ENCODE measurements at places on chromosomes 11 and 22. TPM values are rescaled to one million over a fixed set of nuclear protein-coding genes. Genes with fewer than 3 reads are reported as not detected.

SCN4B gene
- 1.6 TPM for total RNA-seq

EML3 gene
- total RNA-seq: 57.9 TPM

FLRT1 gene
- 1.2 TPM for total RNA-seq

NAALADL1 gene
- 7.8 TPM for total RNA-seq

C22orf31 gene
- total RNA-seq: not detected

MGAT3 gene
- 5.6 TPM for total RNA-seq

C11orf16 gene
- not detected for total RNA-seq

FZD4 gene
- 4.7 TPM for total RNA-seq

DNA sequence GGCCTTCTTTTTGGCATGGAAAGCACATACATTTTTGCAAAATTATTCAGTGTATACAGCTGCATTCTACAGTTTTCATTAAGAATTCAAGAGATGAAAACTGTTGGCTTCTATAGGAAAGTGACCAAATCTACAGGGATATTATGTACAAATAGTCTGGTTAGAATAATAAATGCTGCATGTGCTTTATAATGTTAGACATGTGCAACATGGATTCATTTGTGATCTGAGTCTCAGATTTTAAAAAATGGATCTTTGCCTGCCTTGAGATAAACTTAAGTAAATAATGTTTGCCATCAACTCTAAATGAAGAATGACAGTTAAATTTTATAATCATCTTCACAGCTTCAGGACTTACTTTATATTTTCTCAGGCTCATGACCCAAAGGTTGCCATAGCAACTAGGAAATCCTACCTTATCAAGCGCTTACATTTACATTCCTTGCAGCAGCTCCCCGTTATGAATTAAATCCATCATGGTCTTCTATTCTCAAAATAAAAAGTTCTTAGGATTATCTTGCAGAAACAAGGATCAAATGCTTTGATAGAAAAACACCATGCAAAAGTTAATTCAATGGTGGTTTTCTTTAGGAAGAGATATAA is 200.2 kb downstream of the CADM1 start:
- DNase-seq: no peak

GRCh38 chr22:50059881-50060262 is 1.8 kb upstream of the TTLL8 start:
- DNase-seq: no peak

GRCh38 chr11:10285148-10285802 is 8.7 kb downstream of the SBF2 start:
- no peak for DNase-seq

DNA sequence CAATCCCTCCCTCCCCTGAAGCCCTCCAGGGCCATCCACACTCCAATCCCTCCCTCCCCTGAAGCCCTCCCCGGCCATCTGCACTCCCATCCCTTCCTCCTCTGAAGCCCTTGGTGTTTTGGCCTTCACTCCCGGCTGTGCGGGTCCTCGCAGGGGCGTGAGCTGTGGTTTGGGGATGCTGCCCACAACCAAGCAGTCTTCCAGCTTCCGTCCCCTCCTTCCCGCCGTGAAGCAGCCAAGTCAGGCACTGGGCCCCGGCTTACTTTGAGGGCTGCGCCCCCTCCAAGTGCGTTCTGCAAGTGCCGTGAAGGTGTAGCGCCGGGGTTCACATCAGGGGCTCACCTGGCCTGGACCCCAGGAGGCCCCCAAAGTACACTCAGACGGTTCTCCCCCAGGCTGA is 335.9 kb downstream of the BRD1 start:
- no peak for DNase-seq

DNA sequence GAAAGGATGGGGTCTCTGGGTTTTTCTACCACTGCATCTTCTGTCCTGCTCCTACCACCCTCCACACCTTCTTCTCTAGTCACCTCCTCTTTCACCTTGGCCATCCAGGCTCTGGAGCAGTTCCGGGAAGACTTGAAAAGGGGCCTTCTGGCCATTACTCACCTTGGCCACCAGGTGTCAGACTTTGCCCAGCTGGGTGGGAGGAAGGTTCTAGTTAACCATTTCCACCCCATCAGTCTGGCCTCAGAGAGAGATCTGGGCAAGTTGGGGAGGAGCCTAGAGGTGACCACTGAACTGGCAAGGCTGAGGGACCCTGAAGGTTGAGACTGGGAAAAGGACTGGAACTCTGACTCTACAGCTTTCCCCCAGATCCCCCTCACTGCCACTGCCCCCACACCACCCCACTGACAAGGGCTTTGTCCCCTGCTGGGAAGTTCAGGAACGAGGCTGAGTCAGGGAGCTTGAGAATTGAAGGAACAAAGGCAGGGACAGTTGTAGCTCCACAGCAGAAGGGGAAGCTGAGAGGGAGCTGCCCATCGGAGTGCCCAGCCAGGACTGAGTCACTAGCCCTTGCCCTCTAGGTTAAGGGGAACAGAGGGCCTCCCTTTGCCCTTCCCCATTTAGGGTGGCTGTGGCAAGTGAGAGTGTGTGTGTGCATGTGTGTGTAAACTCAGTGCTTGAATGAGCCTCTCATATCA is 3.7 kb upstream of the POLD4 start:
- peak; percentile 77 for DNase-seq

- DNase-seq: no peak
Measured at GRCh38 chr22:47609653-47610052, 847.2 kb downstream of the TBC1D22A start.

- no peak for DNase-seq
Measured at GRCh38 chr11:59199546-59200422, 12.9 kb downstream of the MPEG1 start.

DNA sequence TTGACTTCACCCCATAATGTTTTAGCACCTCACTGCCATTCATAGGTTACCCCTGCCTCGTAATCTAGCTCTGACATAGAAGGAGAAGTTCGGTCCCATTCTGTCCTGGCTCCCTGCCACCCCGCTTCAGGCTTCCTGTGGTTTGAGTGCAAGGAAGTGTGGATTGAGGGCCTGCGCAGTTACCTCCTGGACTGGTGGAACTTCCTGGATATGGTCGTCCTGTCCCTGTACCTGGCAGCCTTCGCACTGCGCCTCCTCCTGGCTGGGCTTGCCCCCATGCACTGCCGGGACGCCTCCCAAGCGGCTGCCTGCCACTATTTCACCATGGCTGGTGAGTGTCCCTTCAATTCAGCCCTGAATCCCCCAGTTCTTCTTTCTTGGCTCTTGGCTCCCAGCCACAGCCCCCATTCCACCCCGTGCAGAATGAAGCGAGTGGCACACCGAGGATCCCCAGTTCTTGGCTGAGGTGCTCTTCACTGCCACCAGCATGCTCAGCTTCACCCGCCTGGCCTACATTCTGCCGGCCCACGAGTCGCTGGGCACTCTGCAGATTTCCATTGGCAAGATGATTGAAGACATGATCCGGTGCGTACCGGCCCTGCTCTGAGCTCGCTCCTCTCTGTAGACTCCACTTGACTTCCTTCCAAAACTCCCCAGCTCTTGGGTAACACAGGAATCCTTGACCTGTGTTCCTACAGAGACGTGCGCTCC is 15.4 kb downstream of the ART5 start:
- DNase-seq: peak; percentile 35

- DNase-seq: peak; percentile 37
Measured at GRCh38 chr11:13883042-13883441, 79.5 kb upstream of the SPON1 start.

DNA sequence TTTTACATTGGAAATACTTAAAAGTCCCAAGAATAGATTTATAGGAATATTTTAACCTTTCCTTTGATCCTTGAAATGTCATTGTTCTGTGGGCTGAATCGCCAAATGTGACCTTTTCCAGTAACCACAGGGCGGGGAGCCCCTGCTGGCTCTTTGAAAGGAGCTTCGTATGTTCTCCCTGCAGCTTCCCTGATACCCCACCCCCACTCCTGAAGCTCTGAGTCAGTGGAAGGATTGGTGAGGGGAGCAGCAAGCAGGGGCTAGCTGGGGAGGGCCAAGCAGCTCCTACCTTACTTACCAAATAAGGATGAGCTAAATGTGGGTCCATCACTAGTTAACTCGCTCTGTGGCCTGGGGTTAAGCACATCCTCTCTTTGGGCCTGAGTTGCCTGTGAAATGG is 87.7 kb downstream of the CHST1 start:
- no peak for DNase-seq

GRCh38 chr11:72637198-72637597 is 37.0 kb downstream of the PDE2A start:
- no peak for DNase-seq

DNA sequence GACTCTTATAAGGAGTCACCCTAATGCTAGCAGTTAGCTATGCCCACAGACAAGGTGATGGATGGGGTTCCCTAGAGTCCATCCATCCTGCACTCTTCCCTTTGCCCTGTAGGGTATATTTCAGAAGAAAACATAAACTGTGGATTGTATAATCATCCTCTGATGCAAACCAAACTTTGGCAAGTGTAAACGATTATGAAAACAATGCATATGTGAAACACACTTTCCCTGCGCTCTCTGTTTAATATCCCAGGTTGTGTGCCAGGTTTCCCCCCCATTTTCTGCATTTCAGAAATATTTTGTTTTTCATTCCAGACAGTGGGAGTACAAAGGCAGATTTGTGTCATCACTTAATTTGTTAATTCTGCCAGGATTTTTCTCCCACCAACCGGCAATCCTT is 110.0 kb downstream of the LDLRAD3 start:
- DNase-seq: no peak

GRCh38 chr11:27420217-27420616 is 52.4 kb downstream of the LGR4 start:
- no peak for DNase-seq

- DNase-seq: no peak
Measured at GRCh38 chr11:100684101-100685065, 2.7 kb upstream of the ARHGAP42 start.

- DNase-seq: no peak
Measured at GRCh38 chr11:122159173-122159721, 43.2 kb upstream of the BLID start.

DNA sequence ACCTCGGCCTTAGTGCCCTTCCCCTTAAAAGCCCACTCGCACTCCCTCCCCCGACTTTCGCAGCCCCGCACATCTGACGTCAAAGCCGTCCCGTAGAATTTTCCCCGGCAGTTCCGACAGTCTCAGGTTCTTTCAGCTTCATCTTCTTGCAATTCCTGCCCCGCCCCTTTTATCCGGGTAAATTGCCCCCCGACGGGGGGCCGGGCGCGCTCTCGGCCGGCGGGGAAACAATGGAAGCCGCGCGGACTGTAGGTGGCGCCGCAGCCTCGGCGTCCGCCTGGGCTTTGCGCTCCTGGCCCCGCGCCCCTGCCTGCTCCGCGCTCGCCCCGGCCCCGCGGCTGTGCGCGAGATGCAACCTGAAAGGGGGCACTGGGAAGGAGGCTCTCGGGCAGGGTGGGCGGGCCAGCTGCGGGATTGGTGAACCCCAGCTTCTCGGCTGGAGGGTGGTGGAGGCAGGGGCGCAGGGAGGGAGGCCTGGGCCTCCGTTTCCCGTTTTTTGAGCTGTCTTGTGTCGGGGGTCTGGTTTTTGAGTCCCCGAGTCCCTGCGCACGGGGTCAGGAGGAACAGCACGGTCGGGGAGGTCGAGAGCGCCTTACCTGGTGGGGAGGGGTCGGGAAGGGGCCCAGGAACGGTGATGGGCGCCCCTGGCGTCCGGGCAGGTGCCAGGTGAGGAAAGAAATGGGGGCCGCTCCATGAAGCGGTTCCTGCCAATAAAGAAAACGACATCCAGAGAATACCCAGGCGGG is 859 bp upstream of the FGF19 start:
- peak; percentile 39 for DNase-seq

DNA sequence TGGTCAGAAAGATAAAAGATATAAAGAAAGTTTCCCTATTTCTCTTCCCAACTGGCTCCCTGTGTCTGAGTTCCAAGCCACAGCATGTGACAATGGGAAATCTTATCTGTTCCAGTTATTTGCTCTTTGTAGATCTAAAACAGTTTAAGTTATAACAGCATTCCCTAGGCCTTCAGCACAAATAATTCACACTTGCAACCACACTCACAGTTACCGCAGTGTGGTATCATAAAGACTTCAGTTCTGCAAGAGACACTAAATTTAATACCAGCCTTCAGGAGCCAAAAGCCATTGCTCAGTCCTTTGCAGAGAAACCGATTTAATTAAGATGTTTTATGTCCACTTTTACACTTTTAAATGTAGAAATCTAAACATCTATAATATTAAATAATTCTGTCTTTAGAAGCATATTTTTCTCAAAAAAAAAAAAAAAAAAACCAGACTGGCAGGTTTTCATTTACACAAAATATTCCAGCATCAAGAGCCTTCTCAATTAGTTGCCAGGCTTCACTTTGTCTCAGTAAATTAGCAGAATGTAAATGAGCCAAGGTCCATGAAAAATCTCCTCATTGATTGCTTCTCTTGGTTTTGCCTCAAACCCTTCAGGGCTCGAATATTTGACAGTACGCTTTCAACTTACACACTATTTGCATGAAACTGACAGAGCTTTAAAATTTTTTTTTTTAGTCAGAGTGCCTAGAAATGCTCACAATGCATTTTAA is 300.0 kb upstream of the DDI1 start:
- no peak for DNase-seq

DNA sequence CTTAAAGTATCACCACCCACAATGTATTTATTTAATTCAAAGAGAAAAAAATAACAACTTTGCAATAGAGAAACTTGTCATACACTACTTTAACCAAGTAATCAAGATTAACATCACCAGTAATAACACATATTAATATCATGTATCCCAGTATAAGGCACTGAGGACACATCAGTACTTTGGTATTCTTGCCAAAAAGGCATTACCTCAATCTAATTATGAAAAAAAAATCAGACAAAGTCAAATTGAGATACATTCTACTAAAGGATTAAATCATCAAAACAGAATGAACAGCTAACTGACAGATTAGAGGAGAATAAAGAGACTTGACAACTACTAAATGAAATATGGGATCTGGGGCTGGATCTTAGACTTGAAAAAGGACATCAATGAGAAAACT is 35.8 kb upstream of the SLC17A6 start:
- no peak for DNase-seq

GRCh38 chr11:125931668-125932067 is 14.2 kb upstream of the VSIG10L2 start:
- DNase-seq: no peak

- peak; percentile 54 for DNase-seq
Measured at GRCh38 chr22:18070556-18071306, 7.1 kb upstream of the PEX26 start.

- peak; percentile 56 for DNase-seq
Measured at GRCh38 chr22:29030016-29030617, 31.5 kb downstream of the C22orf31 start.

DNA sequence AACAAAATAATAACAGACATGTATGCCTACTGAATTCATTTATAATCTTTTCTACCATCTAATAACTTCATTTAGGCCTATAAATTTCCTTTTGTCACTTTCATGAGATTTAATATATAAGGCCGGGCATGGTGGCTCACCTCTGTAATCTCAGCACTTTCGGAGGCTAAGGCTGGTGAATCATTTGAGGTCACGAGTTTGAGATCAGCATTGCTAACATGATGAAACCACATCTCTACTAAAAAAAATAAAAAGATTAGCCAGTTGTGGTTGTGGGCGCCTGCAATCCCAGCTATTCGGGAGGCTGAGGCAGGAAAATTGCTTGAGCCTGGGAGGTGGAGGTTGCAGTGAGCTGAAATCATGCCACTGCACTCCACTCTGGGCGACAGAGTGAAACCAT is 14.2 kb upstream of the NTM start:
- DNase-seq: no peak

Data from left colon (tissue), 2 donors.